ENCODE measurements at places on chromosomes 2 and 18.

DNA sequence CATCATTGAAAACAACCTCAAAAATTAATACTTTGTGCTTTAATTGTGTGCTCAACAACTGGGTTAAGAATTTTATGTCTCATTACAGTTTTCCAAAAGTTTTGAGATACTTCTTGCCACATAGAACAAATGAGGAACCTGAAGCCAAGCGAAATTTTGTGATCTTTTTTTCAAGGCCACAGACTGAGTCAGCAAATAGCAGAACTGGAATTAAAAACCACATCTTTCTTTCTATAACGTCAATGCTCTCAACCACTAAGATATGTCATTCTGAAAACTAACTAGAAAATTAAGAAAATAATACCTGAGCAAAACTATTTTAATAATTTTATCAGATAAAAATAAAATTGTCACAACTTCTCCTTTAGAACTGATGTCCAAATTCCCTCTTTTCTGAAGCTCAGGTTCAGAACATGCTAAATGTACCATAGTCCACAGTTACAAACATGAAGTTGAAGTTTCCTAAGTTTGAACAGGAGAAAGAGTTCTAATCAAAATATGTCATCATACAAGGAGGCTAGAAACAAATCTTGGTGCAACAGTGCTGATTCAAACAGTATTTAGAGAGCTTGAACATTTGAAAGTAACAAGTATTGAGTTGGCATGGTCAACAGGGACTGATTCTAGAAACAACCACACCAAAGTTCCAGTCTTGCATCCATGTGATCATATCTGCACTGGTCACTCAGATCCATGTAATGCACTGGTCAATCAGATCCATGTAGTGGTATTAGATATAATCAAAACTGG lies 27.6 kb upstream of the CALCRL start:
- no peak for DNase-seq

DNA sequence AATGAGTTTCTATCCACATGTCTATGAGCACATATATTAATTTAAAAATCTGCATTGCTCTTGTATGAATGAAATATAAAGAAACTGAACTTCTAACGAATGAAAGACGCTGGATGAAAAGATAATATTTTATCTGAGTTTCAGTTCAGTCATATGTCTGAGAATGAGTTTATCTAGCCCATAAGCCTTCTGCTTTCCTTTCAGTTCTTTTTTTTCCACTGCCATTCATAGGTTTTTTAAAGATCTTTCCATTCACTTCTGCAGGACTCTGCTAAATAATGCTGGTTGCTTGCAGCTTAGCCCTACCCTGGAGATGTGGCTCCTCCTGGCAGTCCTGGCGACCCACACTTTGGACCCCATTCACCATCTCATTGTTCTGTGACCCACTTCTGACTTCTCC lies 109.0 kb downstream of the BCL2 start:
- no peak for DNase-seq

DNA sequence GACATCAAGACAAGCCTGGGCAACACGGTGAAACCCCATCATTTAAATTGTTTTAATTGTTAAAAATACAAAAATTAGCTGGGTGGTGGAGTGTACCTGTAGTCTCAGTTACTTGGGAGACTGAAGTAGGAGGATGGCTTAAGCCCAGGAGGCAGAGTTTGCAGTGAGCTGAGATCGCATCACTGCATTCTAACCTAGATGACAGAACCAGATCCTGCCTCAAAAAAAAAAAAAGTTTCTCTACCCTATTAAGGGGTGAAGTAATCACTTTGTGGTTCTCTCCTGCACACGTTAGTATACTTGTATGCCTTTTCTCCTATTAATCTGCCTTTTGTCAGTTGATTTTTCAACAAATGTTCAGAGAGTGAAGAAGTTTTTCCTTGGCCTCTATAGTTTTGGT lies 18.1 kb upstream of the PUM2 start:
- no peak for DNase-seq

- DNase-seq = no peak
These were observed 431.1 kb upstream of the CDH19 start for GRCh38 chr18:67035026-67035425.

DNA sequence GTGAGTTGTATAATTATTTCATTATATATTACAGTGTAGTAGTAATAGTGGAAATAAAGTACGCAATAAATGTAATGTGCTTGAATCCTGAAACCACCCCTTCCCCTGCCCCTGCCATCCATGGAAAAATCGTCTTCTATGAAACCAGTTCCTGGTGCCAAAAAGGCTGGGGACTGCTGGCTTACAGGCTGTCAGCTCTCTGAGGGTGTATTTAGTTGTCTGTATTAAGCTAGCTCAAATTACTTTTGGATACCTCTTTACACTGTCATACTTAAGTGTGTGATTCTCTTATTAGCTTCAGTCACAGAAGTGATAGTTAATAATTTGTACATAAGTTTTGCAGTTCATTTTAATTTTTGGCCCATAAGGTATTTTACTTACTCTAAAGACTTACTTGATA lies 29.6 kb downstream of the LCLAT1 start:
- no peak for DNase-seq

DNA sequence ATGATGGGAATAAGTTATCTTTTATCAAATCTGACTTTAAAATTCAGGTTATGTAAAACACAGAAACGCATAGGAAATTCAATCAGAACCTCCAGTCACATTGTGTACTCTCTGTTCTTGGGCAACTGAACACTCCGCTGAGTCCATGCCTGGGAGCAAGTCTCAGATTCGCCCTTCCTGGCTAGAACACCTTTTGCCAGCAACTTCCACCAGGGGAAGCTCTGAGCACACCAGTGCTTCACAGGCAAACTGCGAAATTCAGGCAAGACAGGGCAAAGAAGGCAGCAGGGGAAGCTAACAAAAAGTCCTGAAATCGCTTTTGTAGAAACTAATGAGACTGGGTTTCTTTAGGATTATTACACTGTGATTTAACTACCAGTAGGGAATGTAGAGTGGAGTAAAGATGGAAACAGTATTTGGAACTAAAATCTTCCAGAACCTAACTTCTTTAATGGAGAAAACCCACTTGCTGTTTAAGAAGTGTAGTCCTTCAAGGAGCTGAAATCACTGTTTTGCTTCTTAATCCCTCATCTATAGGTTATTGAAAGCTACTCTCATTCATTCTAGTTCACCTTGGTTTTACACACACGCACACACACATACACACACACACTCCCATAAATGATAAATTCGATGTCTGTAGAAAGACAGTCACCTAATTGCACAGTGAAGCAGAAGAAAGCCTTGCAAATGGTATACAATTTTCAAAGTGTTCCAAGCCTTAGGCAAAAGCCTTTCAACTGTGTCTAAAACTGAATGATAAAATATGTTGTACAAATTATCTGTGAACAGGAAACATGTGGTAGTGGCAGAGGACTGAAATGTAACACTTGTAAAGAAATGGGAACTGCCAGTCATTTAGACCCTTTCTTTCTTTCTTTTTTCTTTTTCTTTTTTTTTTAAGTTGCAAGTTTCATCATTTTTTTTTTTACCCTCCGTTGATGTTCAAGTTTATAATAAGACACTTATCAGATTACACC lies 214.5 kb downstream of the TMEM182 start:
- DNase-seq = no peak

GRCh38 chr2:65599693-65600092 lies 167.3 kb upstream of the SPRED2 start:
- DNase-seq = no peak

DNA sequence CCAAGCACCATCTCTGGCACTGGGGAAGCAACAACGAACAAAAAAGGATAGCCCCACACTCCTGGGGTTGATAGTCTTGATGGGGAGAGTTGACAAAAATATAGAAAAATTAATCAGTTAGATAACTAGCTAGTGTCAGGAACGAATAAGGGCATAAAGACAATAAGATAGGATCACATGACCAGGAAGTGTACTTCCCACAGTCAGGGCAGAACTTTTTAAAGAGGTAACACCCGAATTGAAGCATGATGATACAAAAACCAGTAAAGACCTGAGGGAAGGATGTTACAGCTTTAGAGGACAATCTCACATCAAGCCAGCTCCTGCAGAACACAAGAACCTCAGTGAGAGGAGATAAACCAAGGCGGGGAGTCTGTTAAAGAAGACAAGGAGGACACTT lies 295.4 kb upstream of the CRIM1 start:
- DNase-seq = no peak

DNA sequence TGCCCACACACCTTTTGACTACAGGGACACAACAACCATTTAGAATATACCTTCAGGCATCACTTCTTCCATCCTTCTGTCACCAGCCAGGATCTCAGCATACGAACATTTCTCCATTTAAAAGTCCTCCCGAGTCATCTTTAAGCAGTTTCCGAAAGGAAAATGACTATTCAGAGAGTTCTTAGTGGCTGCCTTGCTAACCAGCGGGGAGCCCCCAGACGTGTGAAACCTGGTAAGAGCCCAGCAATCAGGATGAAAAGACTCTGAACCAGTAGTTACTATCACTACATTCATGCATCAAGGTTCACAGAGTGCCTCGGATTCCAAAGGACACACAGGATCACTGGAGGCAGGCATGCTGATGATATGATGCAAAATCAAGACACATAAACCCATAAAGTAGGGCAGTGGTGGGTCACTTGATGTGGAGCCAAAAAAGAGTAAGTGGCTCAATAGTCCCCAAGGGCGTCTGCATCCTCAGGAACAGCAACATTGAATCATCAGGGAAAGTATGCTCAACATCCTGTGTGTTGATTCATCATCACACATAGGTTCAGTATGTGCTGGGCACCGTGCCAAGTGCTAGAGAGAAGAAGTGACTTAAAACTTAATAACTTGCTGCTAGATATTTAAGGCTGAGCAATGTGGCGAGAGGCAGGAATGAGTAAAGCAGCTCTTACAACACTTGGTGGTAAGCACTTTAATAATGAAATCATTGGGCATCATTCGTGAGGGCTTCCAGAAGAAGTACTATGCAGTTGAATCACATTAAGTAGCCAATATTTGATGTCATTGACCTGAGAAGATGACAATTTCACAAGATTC lies 4.4 kb downstream of the CCL20 start:
- DNase-seq = peak; percentile 100

DNA sequence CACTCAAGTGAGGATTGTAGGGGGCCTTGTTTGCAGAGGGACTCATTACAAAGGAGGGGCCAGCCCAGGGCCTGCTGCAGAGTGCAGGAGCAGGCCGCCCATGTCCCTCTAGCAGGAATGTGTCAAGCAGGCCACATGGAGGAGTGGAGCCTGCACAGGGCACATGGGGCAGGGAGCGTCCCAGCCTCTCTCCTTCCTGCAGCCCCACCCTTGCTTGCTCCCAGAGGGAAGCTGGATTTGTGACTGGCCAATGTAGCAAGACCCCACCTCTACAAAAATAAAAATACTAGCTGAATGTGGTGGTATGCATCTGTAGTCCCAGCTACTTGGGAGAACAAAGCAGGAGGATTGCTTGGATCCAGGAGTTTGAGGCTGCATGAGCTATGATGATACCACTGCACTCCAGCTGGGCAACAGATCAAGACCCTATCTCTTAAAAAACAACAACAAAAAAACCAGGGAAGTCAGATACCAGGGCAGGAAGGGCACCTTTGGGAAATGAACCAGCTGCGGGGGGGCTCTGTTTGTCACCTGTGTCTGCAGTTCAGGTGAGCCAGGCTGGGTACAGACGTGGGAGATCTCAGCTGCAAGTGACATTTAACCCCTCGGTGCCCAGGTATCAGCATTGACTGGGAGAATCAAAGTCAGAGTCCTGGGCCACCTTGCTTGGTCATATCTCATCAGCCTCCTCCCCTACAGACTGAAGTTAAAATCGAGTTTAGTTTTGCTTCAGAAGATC lies 27.7 kb downstream of the IMPA2 start:
- DNase-seq = no peak

GRCh38 chr2:1373830-1374229 lies 39.4 kb upstream of the TPO start:
- no peak for DNase-seq

GRCh38 chr18:25262920-25263319 lies 89.0 kb downstream of the ZNF521 start:
- no peak for DNase-seq

DNA sequence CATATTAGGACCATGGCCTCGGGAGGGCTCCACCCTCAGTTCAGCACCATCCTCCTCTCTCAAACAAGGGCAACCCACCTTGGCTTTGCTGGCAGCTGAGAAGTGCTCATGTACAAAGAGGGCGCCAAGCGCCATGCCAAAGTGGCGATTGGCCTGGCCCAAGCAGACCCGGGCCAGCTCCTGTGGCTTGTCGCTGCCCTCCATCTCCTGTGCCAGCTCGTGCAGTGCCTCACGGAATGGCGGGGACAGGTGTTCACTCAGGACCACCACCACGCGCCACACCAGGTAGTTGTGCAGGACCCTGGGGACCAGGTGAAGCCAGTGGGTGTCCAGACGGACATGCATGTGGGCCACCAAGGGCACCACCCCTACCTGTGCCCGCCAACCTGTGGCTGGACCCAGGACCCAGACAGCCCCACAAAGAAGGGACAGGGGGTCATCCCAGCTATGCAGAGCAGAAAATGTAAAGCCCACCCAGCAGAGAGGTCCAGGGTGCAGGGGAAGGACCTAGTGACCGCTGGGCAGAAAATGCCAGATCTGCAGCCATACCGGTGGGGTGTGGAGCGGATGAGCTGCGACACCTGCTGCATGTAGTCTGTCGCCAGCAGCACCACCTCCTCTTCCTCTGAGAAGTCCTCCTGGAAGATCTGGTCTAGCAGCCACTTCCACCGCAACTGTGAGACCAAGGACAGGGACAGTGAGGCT lies 3.6 kb downstream of the ECEL1 start:
- no peak for DNase-seq

GRCh38 chr2:55431982-55432627 lies 12.4 kb upstream of the CCDC88A start:
- DNase-seq = no peak

- DNase-seq = no peak
These were observed 11.7 kb downstream of the LIMS2 start for GRCh38 chr2:127663566-127664064.

DNA sequence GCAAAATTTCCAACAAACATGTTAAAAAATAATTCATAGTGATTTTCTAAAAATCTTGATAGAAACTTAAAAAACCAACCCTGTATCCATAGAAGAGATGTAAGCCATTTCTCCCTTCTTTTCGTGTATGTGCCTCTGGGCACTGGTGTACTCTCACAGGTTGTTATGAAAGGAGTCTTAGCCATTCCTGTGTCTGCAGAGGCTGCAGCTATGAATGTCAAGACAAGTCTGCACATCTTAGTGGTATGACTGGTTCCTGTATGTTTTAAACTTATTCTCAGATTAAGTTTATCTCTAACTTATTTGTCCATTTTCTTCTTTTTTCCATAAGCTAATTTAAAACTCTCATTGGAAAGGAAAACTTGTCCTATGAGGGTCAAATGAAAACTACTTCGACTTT lies 84.0 kb downstream of the DPP4 start:
- no peak for DNase-seq

DNA sequence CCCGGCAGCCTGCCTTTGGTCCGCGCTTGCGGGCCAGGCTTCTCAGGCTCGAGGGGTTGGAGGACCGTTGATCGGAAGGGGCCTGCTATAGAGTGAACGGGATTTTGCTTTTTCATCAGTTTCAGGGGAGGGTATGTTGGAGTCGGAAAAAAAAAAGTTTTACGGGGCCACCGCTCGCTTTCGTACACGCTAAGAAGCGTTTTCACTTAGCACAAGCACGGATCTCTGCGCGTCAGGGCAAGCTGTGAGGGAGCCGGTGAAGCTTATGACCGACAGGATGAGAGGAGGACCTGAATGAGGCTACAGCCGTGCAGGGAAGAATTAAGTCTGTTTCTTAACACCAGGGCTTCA lies 443 bp downstream of the CPSF3 start:
- DNase-seq = no peak
